ENCODE measurements at places on chromosomes 5 and 9.

GRCh38 chr9:111839987-111840386 is 45.2 kb upstream of the SHOC1 start:
- DNase-seq = no peak

DNA sequence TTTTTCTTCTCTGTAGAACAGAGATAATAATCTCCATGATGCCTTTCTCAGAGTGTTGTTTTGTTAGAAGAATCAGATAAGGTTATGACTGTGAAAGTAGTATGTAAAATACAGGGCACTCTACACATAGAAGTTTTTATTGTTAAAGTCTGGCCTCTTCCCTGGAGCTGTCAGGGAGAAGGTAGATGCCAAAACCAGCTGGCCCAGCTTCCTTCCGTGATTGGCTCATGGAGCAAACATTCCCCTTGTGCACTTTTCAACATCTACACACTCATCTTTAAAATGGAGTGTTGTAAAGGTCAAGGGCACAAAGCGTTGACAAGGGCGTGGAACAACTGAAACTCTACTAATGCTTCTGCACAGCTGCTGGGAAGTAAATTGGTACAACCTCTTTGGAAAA is 7.4 kb upstream of the RNF183 start:
- DNase-seq = no peak

DNA sequence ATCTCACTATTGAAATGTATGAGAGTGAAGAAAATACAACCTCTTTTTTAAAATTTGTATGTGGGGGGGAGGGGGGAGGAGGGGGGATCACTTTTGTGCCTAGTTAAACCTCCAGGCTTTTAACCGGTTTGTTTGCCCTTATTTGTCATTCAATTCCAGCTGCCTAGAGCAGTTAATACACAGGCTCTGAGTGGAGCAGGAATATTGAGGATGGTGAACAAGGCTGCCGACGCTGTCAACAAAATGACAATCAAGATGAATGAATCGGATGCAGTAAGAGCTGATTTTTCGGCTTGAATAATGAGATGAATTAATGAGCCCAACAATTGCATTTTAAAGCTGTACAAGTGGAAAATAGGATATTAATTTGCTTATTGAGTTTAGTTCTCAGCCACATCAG is 28.7 kb upstream of the SNX24 start:
- no peak for DNase-seq

DNA sequence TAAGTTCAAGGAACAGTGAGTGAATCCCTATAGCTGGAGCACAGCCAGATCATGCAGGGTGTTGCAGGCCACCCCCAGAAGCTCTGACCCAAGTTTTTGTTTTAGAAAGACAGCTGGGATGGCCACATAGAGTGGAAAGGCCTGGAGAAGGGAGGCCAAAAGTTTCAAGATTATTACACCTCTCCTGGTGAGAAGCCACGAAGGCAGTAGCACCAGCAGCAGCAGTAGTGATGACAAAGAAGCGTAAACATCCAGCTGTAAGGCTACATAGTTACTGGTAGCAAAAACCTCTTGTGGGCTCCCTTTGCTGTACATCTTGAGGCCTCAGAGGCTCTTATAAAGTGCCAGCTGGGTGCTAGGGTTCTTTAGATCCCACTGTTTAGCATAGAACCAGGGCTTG is 11.8 kb downstream of the ADAMTSL1 start:
- DNase-seq = no peak

- DNase-seq = no peak
These were observed 68.3 kb downstream of the TARS1 start for GRCh38 chr5:33509036-33509435.

DNA sequence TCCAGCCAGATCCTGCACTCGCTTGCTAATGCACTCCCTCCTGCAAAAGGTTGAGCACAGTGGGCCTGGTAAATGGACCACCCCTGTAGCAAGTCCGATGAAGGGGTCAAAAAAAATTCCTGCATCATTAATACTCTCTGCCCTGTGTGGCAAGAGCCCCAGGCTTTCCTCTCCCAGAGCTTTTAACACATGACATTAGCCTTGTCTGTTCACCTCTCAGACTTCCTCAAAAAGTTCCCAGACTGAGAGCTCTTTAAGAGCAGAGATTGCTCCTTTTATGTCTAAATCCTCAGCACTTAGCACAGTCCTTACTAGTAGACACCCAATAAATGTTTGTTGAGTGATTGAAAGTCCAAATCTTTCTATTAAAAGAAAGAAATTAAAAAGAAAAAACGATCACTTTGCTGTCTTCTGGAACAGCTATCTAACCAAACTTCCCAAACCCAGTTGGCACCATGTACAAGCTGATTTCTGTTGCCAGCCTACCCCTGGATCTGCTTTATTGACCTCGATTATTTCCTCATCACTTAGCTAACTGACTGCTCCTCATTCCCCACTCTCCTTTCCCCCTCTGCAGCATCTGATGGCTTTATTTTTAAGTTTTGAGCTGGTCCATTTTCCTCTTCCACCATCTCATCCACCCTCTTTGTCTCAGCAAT is 209.8 kb downstream of the ENC1 start:
- DNase-seq = no peak

DNA sequence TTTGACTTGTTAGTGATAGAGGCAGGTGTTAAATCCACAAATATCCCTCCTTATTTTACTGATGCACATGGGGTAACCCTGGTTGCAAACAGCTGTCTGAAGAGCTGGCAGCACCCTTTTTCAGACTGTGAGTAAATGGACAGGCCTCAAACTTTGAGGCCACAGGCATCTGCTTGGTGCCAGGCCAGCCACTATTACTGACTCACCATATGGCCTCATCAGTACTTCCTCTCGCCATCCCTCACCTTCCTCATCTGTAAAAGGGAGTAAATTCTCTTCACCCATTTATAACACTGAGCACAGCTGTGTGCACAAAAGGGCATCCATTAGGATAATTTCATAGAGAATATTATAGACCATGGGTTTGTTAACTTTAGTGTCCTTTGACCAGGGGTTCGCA is 11.9 kb upstream of the TNIP1 start:
- DNase-seq = peak; percentile 78

All from common myeloid progenitor, CD34-positive (primary cell).